GM04503 (cell line): ENCODE measurements at places on chromosomes 1 and 21.

DNA sequence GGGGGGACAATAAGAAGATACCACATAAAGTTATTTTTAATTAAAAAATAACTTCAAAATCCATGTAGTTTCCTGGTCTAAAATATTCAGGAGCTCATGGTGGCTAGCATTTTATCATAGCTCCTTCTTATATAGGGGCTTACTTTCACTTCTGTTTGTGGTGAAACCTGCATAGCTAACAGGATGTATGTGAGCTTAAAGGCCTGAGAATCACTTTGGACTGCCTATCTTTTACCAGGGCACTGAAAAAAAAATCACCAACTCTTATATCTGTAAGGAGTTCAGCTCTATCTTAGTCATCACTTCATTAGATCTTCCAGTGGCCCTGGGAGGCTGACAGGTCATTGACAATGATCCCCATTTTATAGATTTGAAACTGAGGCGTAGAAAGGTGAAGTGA, 21.3 kb downstream of the UROD start:
- no peak for DNase-seq

- no peak for DNase-seq
These were observed 15.8 kb downstream of the THRAP3 start for GRCh38 chr1:36239941-36240637.

DNA sequence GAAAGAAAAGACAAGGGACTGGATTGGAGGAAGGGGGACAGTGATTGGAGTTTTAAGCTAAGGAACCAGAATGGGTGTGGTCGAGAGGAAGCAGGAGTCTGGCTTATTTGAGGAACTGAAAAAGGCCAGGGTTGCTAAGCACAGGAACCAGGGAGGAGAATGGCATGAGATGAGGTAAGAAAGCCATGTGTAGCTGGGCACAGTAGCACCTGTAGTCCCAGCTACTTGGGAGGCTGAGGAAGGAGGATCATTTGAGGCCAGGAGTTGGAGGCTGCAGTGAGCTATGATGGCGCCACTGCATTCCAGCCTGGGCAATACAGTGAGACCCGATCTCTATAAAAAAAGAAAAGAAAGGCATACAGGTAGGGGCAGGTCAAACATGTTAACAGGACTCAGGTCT, 8.1 kb upstream of the KHDRBS1 start:
- DNase-seq: no peak

- DNase-seq: no peak
These were observed 25.6 kb downstream of the CCDC190 start for GRCh38 chr1:162835157-162835899.

DNA sequence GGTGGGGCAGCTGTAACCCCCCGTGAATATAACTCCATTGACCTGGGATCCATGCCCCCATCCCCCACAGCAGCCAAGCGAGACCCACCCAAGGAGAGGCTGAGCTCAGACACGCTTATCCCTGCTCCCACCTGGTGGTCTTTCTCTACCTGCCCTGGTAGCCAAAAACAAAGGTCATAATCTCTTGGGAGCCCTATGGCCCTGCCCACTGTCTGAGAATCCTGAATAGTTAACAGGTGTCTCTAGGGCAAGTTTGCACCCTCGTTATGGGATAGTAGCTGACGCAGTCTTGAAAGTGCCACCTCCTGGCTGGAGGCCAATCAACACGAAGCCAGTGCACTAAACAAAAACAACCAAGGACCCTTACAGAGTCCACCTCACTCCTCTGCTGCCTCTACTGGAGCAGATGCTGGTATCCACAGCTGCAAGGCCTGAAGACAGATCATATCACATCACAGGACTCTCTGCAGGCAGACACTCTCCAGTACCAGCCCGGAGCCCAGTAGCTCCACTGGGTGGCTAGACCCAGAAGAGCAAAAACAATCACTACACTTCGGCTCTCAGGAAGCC, 134.3 kb upstream of the C1orf174 start:
- no peak for DNase-seq

DNA sequence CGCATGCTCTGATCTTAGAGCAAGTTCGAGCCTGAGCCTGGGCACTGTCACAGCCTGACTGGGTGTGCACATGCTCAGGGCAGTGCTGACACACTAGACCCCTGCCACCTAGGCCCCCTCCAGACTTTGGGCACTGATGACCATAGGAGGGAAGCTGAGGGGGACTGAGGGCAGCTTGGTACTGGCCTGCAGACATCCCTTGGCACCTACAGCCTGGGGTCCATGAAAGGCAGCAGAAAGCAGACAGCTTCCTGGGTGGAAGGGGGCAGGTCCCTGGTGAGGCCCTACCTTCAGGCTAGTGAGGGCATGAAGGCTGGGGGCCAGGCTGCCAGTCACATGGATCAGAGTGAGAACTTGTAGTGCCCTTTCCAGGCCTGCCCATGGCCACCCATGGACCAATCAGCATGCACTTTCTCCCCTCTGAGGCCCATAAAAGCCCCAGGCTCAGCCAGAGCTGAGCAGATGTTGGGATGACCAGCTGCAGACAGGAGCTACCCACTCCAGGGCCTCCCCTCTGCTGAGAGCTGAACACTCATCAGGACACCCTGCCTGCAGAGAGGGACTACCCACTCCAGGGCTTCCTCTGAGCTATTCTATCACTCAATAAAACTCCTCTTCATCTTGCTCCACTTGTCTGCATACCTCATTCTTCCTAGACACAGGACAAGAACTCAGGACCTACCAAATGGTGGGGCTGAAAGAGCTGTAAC, 680.8 kb downstream of the MATN1 start:
- no peak for DNase-seq

- DNase-seq: no peak
These were observed 27.1 kb downstream of the CSF1 start for GRCh38 chr1:109937738-109938137.

DNA sequence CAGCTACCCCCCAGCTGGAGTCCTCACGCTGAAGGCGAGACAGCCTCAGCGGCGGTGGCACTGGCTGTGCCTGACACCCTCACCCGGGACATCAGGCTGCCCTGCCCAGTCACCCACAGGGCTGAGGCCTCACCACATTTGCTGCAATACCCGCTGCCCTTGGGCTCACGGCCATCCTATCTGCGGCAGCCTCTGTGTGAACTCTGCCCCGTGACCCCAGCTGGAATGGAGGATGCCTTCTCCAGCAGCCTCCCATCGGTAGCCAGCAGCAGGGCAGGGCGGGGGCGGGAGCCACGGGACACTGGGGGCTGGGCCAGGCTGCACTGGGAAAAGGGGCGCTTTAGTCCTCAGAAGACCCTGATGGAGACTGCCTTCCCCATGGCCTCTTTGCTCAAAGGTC, 112.4 kb upstream of the ZBTB40 start:
- DNase-seq: no peak

GRCh38 chr1:32893198-32894018, 7.1 kb downstream of the HPCA start:
- no peak for DNase-seq

DNA sequence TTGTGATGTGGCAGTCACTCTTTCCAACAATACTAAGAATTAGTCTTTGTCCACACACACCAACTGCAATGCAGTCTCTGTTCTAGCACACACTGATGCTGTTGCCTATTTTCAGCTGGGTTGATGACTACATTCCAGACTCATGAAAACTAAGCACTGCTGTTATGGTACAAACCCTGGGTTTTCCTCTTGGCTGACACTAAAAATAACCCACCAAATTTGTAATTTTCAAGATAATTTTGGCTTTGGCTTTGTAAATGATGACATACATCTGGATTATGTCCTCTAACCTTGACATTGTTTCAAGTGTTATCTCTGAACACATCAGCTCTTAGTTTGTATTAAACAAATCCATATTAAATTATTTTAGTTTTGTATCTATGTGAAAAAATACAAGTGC, 444.8 kb downstream of the PTPRC start:
- peak; percentile 9 for DNase-seq

GRCh38 chr1:54774820-54775498, 10.6 kb upstream of the PARS2 start:
- no peak for DNase-seq

DNA sequence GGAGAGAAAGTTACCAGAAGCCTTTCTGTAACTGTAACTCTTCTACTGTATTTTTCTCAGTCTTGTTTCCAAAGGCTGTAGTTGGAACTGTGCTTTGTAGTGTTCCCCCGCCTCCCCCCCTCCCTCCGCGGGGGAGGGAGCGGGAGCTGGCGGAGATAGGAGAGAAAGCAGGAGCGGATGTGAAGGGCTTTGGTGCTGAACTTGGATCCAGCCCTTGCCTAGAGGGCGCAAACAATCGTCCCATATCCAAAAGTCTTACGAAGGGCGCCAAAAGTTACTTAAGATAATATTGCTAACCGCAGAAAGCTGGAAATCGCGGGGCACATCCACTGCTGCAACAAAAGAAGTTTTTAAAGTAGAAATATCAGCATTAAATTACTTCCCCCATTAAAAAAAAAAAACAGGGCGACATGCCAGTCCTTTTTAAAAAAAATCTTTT, 2.4 kb upstream of the NFIA start:
- no peak for DNase-seq
